ENCODE measurements at places on chromosomes 7 and 10.
A peak's percentile ranks its signal among the peaks of the same experiment; 100 is the strongest.

DNA sequence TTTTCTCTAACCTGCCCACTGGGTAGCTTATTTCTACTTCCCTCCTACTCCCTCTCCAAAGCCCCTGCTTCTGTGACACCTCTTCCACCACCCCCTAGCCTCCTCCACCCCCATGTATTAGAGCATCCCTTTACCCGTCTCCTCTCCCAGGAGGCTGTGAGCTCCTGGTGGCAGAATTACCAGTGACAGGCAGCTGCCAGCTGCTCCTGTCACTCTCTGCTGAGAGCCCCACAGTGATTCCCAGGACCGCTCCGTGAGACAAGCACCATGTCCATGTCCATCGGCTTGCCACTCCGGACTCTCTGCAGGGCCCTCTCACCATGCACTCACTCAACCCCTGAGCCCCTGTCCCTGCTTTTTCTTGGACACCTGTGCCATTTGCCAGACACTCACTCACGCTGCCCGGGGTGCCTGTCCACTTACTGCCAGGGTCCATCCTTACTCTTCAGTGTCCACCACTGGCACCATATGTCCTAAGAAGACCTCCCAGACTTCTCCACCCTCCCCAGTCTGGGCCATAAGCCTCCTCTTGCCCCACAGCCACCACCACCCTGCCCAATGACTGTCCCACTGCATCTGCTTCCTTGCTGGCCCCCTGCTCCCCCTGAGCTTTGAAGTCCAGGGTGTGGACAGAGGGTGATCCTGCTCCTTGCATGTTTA lies 9.8 kb downstream of the WDFY4 start:
- DNase-seq, result no peak

DNA sequence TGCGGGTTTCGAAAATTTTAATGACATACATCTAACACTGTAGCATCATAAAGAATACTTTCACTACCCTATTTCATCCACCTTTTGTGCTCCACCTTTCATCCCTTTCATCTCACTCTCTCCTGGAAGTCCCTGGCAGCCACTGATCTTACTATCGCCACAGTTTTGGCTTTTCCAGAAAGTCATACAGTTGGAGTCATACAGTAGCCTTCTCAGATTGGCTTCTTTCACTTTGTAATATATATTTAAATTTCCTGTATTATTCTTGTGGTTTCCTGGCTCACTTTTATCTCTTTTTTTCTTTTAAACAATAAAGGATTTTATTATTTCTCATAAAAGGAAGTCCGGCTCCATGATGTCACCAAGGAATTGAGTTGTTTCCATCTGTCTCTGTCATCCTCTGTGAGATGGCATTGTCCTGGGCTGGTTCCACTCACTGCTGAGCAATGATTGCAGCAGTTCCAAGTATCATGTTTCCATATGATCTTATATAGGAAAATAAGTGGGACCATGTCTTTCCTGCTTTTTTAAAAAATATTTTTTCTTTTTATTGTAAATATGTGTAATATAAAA lies 626.3 kb downstream of the POM121L12 start:
- DNase-seq, result no peak

DNA sequence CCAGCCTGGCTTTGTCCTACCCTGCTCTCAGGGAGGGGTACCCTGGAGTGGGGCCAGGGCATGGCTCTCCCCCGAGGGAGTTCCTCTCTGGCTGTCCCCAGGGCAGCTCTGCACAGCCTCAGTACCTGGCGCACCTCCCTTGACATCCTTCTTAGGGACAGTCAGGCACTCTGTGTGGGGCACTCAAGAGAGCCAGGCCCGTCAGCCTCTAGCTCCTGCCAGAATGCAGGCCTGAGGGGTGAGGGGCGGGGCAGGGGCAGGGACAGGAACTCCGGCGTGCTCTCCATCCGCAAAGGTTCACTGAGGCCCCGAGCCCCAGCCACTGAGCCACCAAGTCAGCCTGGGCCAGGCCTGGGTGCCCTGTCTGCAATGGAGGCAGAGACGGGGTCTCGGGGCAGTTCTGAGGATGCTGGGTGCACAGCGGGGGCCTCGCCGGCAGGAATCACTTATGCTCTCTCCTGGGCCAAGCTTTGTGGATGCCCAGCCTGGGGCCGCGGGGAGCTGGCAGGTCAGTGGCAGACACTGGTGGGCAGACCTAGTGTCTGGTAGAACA lies 10.1 kb downstream of the LIMK1 start:
- no peak for DNase-seq

DNA sequence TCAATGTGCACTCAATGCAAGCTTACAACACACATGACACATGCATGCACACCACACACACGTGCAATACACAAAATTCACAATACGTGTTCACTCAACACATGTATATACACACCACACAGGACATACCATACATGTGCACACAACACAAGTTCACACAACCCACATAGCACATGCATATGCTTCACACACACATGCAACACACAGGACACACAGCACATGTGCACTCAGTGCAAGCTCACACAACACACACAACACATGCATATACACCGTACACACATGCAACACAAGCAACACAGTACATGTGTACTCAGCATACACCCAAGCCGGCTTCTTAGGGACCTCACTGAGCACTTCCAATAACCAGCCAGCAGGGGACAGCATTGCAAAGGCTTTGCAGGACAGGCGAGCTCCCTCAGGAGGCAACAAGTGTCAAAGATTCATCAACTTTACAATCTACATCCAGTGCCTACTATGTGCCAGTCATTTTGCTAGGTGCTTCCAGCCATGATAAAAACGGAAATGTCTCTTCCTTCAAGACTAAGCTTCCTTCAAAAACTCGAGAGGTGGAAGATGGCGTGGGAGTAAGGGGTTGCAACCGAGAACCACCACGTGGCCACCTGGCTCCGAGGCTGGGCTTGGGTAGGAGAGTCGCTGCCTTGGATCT lies 61.1 kb downstream of the JCAD start:
- peak; percentile 71 for DNase-seq

DNA sequence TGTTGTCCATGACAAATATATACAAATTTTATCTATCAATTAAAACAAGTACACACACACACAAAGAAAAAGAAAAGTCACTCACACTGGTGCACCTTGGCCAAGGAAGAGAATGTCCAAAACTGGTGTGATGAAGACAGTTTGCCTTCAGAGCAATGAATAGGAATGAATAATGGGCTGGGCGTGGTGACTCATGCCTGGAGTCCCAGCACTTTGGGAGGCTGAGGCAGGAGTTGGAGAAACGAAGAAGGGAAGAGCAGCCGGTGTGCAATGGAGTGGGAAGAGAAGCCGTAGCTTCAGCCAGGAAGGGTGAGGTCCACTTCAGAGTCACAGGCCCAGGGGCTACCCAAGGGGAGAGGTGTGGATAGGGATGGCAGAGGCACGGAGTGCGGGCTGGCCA lies 253.6 kb downstream of the CCSER2 start:
- DNase-seq, result no peak

- DNase-seq, result no peak
These were observed 5.7 kb downstream of the PRKAG2 start for GRCh38 chr7:151871189-151871735.

GRCh38 chr10:71378336-71379117 lies 18.2 kb upstream of the CDH23 start:
- DNase-seq, result no peak

GRCh38 chr10:101744267-101744666 lies 31.6 kb downstream of the FGF8 start:
- DNase-seq, result no peak
